ENCODE measurements at places on chromosomes 2 and 18. TPM values are rescaled to one million over a fixed set of nuclear protein-coding genes. Genes with fewer than 3 reads are reported as not detected.

GALNT14 gene
- 0.74 TPM for polyA plus RNA-seq

ALLC gene
- 5.3 TPM for polyA plus RNA-seq

DNER gene
- polyA plus RNA-seq: 2.5 TPM

MTHFD2 gene
- polyA plus RNA-seq: 180 TPM

DLGAP1 gene
- polyA plus RNA-seq: 1.1 TPM

KCNK3 gene
- polyA plus RNA-seq: 6.5 TPM

All from aorta (tissue), 5 donors.